ENCODE measurements at places on chromosomes 7 and 10. TPM values are rescaled to one million over a fixed set of nuclear protein-coding genes. Genes with fewer than 3 reads are reported as not detected.

Gene MPP7
- 3.7 TPM for total RNA-seq

Gene PLEKHS1
- total RNA-seq = not detected

GRCh38 chr7:2559283-2559950 is 638 bp downstream of the IQCE start:
- no peak for DNase-seq

DNA sequence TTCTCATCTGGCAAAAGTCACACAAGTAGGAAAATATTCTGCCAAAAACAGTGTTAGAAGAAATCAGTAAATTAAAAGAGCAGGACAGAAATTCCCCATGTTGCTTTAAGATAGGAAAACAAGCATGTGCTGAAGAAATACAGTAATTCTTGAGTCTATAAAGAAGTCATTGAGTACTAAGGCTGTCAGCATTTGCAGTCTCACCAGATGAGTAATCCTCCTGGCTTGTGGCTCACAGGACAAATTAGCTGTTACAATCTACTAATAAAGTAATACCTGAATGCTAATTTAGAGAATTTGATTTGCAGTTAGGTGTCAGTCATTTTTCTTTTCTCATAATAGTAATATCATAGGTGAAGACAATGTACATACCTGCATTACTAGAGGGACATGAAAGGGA is 1158.9 kb upstream of the CELF2 start:
- DNase-seq = no peak

DNA sequence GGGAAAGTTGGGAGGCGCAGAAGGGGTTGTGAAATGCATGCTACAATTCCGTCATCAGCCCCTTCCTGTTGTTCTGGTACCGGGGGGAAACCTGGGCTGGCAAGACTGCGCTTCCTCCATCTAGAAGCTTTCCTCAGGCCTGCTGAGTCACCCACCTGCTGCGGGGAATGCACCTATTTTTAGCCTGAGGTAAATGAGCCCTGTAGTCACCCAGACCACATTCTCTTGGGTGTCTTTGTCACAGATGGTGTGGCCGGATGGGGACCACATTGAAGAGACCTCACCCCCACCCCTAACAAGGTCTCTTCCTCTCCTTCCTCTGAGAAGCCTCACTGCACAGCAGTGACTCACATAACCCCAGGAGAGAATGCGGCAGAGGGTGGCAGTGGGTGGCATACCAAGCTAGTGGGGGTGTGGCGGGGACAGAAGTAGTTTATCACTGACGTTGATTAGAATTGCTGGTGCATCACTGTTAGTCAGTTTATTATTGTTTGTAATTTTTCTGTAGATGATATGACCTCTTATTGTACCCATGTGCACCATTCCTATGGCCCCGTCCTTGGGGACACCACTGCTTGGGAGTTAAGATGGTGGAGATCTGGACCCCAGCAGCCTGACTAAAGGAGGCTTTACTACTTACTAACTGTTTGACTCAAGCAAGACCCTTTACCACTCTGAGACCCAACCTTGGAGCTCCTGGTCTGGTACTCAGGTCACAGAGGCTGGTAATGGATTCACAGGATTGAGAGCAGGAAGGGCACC is 83.0 kb upstream of the DUSP5 start:
- no peak for DNase-seq
